ENCODE measurements at places on chromosomes 11 and 22.
A peak's percentile ranks its signal among the peaks of the same experiment; 100 is the strongest.

DNA sequence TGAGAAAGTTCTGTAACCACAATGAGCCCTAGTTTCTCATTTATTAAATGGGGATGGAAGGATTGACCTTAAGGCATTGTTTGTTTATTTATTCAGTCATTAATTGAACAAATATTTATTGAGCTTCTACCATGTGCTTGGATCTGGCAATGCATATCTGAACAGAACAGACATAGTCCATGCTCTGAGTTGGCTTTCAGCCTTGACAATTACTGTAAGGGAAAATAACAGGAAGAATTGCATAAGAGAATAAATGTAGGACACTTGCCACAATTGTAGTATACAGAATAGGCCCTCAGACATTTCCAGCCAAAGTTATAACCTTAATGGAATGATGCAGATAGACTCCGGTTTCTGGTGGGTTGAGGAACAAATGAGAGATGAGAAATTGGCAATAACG lies 160.5 kb upstream of the TTC12 start:
- no peak for DNase-seq

- DNase-seq: no peak
These were observed 54.1 kb downstream of the PDHX start for GRCh38 chr11:34970480-34970879.

DNA sequence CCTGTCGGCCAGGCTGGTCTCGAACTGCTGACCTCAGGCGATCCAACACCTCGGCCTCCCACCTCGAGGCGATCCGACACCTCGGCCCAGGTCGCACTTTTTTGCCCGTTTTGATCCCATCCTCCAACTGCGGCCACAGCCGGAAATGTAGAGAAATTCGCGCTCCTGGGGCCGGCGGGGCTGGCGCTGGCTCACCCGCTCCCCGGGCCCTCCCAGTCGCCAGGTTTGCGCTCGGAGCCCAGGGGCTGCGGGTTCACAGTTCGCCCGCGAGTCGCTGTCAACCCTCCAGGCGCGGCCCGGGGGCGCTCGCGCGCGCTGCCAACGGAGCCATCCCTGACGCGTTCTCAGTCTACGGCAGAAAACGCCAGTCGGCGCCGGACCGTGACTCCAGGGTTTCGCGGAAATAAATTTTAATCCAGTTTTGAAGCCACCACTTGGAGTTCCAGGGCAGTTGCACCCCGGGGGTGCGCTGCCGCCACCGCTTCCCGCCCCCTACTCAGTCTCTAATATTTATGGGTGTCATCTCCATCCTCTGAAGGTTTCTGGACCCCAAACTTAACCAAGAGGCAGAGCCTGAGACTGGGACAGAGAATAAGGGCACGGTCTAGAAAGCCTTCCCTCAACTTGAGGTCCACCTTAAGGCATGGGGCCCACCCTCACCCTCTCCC lies 1.5 kb upstream of the KLHDC7B start:
- peak; percentile 92 for DNase-seq

DNA sequence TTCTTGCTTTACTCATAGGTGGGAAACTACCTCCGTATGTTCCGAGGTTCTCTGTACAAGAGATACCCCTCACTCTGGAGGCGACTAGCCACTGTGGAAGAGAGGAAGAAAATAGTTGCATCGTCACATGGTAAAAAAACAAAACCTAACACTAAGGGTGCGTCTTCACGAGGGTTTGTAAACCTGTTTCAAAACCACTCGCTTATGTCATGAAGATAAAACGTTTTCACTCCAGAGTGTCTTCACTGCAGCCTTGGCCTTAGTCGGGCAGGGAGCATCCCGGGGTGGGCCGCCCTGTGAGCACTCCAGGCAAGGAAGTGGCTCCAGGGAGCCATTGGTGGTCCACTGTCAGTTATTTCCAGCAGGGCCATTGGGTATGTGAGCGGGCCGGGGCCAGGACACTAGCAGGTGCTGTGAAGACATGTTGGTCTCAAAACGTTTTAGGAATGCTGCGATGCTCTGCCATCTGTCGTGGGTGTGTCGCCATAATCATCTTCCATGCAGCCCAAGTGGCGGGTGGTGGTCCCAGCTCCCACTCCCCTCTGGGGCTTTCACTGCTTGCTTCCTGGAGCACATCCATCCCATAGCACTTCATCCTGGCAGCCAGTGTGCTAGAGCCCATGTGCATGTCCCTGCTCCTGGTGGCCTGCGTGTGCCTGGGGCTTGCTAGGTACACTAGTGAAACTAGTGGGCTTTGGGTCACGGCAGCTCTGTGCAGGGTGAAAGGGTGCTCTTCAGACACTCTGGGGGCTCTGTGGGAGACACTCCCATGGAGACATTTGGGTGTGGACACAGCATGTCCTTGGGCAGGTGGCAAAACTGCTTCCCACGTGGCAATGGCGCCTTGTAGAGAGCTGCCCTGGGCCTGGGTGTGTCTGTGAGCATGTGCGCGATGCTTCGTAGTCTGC lies 5.2 kb downstream of the SMARCB1 start:
- no peak for DNase-seq

Data from activated naive CD8-positive, alpha-beta T cell treated with anti-CD3 and anti-CD28 coated beads, Interleukin-2, amount 10 ng/mL, durations not matched to agents 7 days and 5 days (primary cell).